RPMI8226 (cell line): ENCODE measurements at places on chromosomes 11 and 22.

- DNase-seq: no peak
Observed at GRCh38 chr11:130587658-130588057, 139.2 kb downstream of the ADAMTS15 start.

DNA sequence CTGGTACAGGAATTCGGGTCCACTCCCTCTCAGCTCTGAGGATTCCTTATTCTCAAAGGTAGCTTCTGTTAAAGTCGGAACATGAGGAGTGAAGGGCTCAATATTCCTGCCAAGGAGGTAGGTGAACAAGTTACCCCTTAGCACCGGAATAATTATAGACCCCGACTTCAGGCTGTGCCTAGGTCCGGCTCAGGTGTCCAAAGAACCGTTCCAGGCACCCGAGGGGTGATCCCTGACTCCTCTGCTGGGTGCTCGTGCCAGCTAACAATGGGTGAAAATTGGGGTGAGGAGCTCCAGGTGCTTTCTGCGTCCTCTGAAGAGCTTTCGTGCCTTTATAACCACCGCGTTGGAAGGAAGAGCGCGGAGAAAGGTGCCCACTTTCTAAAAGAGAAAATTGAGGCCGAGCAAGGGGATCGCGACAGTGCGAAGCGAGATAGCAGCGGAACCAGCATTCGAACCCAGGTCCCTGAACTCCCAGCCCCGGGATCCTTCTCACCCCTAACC is 393 bp downstream of the CYB561A3 start:
- no peak for DNase-seq

GRCh38 chr22:45608763-45609180 is 62.9 kb upstream of the ATXN10 start:
- peak; percentile 31 for DNase-seq

- peak; percentile 33 for DNase-seq
Observed at GRCh38 chr11:71446942-71447688, 1.1 kb downstream of the DHCR7 start.

DNA sequence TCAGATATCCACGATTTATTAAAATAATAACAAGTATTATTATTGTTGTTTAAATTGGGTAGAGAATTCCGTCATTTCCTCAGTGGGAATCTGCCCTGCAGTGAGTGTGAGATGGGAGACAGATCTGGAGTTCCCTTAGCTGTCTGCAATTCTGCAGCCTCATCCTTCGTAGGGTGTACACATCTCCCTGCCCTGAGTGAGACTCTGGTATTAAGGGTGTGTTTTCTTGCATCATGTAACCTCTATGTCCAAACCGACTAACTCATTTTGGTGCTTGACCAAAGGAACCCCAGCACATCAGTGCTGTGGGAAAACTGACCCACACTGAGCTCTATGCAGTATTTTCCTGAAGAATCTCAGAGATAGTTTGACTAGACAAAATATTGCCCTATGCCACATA is 157.6 kb downstream of the LDLRAD3 start:
- no peak for DNase-seq

- DNase-seq: no peak
Observed at GRCh38 chr22:30325065-30325720, 1.5 kb downstream of the TBC1D10A start.

DNA sequence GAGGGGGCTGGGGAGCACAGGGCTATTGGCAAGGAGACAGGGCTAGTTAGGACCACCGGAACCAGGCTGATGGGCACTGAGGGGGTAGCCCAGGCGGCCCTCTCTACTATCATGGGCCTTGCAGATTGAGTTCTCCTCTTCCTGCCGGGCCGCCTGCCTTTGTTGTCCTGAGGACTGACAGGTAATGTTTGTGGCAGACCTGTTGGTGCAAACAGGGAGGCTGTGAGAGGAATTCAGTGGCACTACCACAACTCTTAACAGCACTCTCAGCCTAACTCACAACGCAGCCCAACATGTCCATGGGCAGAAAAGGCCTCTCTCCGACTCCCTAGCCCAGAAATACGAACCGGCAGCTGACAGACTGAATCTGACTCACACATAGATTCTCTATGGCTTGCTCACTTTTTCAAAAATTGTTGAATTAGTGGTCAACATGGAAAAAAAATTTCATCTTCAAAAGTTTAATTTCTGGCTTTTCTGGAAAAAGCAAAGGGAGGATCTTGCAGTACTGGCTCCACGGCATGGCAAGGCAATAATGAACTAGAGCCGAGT is 11.4 kb downstream of the KCNJ5 start:
- no peak for DNase-seq

GRCh38 chr22:38820020-38820419 is 23.8 kb downstream of the NPTXR start:
- DNase-seq: no peak

- no peak for DNase-seq
Observed at GRCh38 chr22:21970037-21970799, 12.4 kb downstream of the TOP3B start.

- DNase-seq: no peak
Observed at GRCh38 chr11:22832315-22833015, 2.9 kb upstream of the SVIP start.

- peak; percentile 62 for DNase-seq
Observed at GRCh38 chr11:61362542-61362875, 335 bp downstream of the TMEM138 start.

- no peak for DNase-seq
Observed at GRCh38 chr11:61955422-61956135, 5.4 kb downstream of the BEST1 start.

- peak; percentile 29 for DNase-seq
Observed at GRCh38 chr22:31451709-31452571, 37.7 kb downstream of the EIF4ENIF1 start.

DNA sequence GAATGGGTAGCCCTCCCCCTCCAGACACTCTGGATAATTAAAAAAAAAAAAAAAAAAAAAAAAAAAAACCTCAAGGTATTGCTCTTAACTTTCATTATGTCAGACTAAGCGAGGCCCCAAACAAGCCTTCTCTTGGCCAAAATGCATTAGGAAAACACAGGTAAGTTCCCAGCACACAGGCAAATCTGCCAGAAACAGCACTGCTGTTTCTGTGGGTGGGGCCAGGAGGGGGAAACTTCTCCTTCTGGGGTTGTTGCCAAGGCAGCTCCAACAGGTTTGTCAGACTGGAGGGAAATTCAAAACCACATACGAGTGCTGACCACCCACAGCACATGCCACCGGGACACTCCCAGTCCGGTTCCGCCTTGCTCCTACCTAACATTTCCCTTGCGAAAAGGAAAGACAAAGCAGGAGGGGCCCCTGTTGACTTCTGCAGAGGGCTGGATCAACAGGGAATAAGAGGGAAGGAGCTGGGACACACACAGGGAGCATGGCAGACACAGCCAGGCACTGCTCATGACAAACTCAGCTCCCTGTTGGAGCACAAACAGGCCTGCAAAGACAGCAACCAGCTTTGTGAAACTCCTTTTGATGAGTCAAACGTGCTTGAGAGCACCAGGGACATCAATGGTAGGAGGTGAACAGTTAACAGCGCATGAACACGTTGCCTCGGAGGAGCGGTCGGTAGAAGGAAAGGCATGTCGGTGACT is 55.0 kb downstream of the MYH9 start:
- peak; percentile 92 for DNase-seq
